ENCODE measurements at places on chromosomes 11 and 22.

DNA sequence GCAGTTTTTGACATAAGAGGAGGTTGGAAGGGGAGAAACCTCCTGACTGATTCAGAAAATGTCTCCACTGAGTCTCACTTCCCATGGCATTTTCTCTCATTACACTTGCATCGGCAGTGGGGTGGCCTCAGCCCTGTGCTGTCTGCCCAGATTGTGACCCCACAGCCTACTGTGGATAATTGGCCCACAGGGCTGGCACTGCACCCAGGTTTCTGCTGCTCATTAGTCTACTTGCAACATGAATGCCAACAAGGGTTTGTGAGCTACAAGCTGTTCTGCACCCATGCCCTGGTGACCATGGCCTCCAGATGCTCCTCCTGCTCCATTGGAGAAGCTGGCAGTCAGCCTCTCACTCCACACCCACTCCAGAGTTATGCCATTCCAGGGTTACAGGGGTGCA lies 296.0 kb downstream of the CTTN start:
- DNase-seq, result no peak

GRCh38 chr22:25039754-25040153 lies 87.2 kb downstream of the KIAA1671 start:
- DNase-seq, result no peak

DNA sequence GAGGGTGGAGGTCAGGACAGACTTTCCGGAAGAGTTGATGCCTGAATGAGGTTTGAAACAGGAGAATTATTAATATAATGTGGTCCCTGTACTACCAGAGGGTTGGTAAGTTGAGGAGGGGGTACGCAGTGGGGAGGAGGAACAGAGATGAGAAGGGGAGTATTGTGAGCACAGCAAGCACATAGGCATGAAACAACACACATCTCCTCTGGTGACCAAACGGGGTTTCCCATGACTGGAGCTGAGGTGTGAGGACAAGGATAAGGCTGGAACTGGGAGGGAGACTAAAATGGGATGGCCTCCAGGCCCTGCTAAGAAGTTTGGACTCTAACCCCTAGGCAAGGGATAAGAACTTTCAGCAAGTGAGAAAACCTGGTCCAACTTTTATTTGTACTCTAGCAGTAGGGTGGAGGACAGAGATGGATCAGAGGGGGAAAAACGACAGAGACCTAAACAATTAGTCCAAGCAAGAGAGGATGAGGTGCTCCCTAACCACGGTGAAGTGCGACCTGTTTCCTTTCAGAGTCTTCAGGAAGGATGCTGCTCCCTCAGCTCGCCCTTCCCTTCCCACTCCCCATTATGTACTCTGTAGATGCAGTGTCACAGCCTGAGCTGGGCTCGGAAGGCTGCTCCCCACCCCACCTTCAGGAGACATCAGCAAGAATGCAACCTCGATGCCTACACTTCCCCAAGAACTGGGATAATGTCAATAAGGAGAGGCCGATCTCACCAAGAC lies 59.2 kb downstream of the BTG4 start:
- no peak for DNase-seq

- DNase-seq, result no peak
These were observed 22.0 kb downstream of the POU2F3 start for GRCh38 chr11:120261931-120262330.

DNA sequence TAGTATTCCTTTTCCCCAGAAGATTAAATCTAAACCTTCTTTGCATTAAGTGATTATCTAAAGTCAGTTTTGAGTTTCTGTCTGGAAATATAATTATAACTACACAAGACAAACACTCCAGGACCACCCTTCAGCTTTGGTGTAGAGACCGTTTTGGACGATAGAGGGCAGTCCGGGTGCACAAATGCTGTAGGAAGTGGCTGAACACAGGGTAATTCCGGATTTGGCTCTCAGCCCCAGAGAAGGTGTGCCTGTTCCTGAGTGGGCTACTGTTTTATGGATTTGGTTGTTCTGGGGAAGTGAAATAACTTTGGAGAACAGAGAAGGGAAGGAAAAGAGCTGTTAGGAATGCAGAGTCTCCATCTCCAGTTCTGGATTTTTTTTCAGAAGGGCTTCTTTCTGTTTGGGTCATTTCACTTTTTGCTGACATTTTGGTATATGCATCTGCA lies 14.8 kb downstream of the EXT2 start:
- DNase-seq, result peak; percentile 9

DNA sequence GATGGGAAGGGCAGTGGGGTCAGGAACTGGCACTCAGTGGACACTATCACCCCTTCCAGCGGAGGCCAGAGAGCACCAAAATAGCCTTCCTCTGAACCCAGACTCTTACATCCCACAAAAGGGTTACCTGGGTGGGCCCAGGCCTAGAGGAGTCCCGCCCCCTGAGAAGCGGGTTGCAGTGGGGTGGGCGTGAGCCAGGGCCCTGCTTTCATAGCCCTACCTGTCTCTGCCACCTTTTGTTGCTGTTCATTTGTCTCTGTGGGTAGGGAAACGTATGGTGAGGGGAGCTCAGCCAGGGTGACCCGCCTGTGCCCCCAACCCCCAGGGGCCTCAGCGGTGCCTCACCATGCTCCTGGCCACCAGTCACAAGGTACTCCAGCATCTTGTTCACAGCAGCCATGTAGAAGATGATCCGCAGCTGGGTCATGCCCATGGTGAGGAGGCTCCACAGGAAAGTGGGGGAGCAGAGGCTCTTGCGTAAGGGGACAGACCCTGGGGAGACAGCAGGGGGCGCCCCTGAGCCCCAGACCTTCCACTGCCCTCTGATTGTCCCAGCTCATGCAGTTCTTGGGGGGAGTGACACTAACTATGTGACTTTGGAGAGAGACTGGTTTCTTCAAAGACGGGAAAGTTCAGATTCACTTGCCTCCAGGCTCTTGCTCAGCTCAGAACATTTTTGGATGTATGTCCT lies 24.0 kb downstream of the SLC43A1 start:
- DNase-seq, result peak; percentile 15
